ENCODE measurements at places on chromosomes 2 and 18. TPM values are rescaled to one million over a fixed set of nuclear protein-coding genes. Genes with fewer than 3 reads are reported as not detected.

The CRYBA2 gene
- not detected for total RNA-seq

The SOWAHC gene
- total RNA-seq: 34.4 TPM

The GTF2A1L gene
- total RNA-seq: 99.9 TPM

The COL4A4 gene
- total RNA-seq: 0.72 TPM

The AOX1 gene
- total RNA-seq: 7.7 TPM

The RBM44 gene
- 2.4 TPM for total RNA-seq

The IL1F10 gene
- total RNA-seq: 0.72 TPM

The CHRND gene
- 1.7 TPM for total RNA-seq

The SLC9A2 gene
- 5.1 TPM for total RNA-seq

The CYTIP gene
- 18.8 TPM for total RNA-seq

The C1QL2 gene
- 0.48 TPM for total RNA-seq

The KCNG3 gene
- 1.7 TPM for total RNA-seq

The SNTG2 gene
- total RNA-seq: not detected

The SCG2 gene
- total RNA-seq: 90.3 TPM

The AAK1 gene
- total RNA-seq: 30.8 TPM

Data from umbilical cord (tissue), 2 donors.